ENCODE measurements at places on chromosomes 16 and 17.

- DNase-seq = no peak
These were observed 5.5 kb downstream of the TMEM132E start for GRCh38 chr17:34584805-34585416.

DNA sequence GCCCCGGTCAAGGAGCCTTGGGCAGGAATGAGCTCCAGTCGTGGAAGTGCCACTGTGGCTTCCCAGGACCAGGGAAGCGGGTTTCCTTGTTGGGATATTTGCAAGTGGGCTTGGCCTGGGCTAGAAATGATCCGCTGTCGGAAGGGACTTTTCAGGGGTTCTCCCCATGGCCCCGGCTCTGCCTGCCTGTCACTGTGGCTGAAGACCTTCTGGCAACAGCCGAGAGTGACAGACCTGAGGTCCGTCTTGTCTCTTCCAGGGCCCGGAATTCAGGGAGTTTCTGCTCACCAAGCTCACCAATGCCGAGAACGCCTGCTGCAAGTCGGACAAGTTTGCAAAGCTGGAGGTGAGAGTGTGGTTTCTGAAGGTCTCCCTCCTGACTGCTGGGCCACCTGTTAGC is 57.7 kb downstream of the OR1D5 start:
- no peak for DNase-seq

GRCh38 chr17:29622337-29623282 is at the start of gene CORO6:
Gene CORO6, minus strand, starts transcription at chr17:29622912. Its CDS starts 1,491 bp downstream, at chr17:29621421.
- DNase-seq = no peak

DNA sequence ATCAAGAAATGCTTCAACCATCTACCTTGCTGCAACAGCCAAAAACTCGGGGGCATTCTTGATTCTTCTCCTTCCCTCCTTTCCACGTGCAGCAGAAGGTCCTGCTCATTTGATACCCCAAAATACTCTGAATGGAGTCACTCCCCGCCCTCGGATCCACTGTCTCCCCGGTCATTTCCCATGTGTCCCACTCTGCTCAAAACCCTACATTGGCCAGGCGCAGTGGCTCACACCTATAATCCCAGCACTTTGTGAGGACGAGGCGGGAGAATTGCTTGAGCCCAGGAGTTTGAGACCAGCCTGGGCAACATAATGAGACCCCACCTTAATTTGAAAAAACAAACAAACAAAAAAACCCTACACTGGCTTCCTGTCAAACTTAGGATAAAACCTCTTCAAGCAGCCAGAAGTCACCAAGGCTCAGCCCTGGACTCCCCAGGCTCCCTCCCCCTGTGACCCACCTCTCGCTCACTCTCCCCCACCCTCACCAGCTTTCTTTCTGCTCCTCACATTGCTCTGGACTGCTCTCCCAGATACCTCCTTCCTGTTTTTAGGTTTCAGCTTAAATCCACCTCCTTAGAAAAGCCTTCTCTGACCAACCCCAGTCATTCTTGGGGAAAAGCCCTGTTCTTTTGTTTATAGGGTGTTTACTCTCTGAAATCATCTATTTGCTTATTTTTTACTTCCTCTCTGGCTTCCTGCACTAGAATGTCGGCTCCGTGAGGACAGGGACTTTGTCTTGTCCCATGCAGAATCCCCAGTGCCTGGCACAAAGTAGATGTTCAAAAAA is 2.8 kb downstream of the SLC13A2 start:
- DNase-seq = no peak

DNA sequence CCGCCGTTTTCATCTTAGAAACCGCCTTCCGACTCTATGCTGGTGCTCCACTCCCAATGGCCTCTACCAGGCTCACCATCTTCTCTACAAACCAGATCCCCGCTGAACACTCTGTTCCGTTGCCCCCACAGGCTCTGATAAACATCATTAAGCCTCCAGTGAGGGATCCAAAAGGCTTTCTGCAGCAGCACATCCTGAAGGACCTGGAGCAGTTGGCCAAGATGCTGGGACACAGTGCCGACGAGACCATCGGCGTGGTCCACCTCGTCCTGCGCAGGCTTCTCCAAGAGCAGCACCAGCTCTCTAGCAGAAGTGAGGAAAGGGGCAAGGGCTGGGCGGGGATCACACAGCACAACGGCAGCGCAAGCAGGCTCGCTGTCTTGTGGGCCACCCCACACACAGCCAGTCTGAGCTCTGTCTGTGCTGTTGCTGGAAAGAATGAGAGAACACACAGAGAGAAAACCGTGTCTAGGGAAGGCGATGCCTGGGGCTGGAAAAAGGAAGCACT is 33.5 kb upstream of the ENDOV start:
- DNase-seq = no peak
